HT-29 (cell line): ENCODE measurements at places on chromosomes 7 and 10. TPM values are rescaled to one million over a fixed set of nuclear protein-coding genes. Genes with fewer than 3 reads are reported as not detected.

DNA sequence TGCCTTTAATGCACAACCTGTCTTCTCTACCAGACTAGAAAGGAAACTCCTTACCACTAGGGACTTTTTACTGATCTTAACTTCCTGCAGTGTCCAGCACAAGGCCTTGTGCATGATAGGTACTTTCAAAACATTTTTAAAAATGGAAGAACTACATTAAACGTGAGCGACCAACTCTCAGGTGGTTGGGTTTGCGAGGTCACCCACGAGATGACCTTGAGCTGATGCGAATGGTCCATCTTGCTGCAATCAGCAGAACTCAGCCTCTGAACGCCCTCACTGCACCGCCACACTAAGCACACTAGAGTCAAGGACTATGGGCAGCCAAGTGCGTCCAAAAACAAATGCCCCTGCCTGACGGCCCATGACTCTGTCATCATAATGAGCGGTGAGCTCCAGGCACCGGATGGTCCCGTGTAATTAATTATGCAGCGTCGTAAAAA is 34.9 kb upstream of the PTF1A start:
- DNase-seq, result no peak

DNA sequence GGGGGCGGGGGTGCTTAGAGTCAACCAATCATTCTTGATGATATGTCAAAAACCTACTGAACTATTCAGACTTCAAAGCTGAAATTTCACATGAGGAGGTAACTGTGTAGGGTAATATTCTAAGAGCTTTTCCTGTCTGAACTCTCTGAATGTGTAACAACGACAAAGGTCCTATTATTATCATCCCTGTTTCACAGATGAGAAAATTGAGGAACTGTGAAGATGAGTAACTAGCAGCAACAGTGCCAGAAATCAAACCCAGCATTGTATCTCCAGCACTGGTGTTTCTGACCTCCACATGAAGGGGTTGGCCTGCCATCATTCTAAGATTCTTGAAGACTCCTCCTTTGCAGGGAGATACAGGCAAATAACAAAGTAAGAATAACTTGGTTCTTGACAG is 294.7 kb upstream of the AOAH start:
- DNase-seq, result no peak

DNA sequence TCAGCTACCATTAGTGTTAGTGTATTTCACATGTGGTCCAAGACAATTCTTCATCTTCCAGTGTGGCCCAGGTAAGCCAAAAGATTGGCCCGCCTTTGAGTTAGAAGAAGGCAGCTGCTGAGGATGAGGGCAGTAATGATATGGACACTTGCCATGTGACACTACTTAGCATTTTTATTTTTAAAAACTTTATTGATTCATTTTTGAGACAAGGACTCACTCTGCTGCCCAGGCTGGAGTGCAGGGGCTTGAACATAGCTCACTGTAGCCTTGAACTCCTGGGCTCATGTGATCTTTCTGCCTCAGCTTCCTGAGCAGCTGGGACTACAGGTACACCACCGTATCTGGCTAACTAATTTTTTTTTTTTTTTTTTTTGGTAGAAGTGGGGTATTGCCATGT is 12.3 kb upstream of the ACTR3B start:
- DNase-seq, result no peak

Gene FAM25C
- total RNA-seq, result not detected in 2 replicates

Gene GBX1
- total RNA-seq, result not detected in 2 replicates

Gene PNLIP
- total RNA-seq, result not detected in 2 replicates

Gene C10orf95
- 4.5 and 11.7 TPM in 2 replicates for total RNA-seq
